ENCODE measurements at places on chromosomes 7 and 10.

DNA sequence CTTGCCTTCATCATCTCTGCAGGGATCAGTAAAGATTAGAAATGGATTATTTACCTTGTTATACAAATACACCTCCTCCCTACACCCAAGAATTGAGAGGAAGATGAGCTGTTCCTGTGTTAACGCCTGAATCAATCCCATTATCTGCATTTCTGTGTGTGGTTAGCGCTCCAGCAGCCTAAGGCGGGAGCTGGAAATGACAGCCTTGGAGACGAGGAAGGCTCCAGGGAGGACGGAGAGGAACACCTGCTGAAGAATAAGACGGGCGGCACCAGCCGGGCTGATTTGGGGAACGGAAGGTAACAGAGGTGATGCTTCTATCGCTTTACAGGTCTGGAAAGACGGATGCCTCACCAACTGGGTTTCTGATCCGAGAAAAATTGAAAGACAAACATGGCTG lies 34.2 kb upstream of the DDC start:
- DNase-seq = no peak

DNA sequence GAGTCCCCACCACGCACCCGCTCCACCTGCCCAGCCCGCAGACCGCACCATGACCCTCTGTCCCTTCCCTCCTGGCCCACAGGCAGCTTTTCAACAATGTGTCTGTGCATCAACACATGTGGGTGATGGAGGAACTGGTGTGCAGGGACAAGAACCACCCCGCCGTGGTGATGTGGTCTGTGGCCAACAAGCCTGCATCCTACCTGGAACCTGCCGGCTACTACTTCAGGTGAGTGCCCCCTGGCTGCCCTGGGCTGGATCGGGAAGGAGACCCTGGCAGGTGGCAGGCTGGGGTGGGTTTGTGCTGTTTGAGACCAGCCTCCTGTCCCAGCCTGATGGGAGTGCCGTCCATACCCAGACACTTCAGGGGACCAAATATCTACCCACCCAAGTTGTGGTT lies 69.6 kb downstream of the ZNF727 start:
- DNase-seq = no peak

DNA sequence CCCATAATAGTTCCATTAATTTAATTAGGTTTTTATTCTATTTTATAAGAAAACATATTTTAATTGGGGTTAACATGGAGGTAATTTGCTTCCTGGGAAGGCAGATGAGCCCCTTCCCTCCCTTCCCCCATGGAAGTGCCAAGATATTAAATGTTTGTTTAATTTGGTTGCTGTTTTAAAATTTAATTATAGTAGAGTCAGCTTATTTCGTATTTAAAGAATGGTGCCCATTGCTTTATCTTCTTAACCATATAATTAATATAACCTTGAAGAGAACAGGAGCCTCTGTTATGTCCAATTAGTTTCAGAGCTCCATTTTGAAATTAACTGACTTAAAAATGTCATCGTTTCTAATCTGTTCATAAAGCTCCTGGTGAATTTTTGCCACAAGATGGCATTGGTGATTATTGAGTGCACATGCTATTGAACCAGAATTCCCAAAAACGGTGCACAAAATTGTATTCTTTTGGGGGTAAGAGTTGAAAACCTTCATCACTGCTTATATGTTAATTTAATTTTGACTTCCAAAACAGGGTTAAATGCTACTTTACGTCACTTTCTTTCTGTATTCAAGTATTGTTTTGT lies 26.0 kb downstream of the KLHDC10 start:
- DNase-seq = no peak

- DNase-seq = peak; percentile 1
Observed at GRCh38 chr10:89516149-89516832, 19.1 kb downstream of the SLC16A12 start.

GRCh38 chr7:95200741-95201140 lies 123.6 kb downstream of the PON1 start:
- DNase-seq = no peak

- DNase-seq = no peak
Observed at GRCh38 chr10:29663718-29664117, 28.9 kb upstream of the SVIL start.

Measured in SHP77 treated with DMSO at 0.1 percent for 48 hours (cell line).